GM06990 (cell line): ENCODE measurements at places on chromosomes 2 and 18.

DNA sequence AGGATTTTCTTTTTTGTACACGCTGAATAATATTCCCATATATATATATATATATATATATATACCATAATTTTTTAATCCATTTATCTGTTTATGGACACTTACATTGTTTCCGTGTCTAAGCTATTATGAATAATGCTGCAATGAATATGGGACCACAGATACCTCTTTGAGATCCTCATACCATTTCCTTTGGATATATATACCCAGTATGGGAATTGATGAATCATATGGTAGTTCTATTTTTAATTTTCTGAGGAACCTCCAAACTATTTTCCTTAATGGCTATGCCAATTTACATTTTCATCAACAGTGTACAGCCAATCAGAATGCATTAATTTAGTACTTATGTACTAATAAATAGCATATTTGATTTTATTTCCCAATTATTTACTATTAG is 53.1 kb downstream of the MERTK start:
- DNase-seq: no peak

DNA sequence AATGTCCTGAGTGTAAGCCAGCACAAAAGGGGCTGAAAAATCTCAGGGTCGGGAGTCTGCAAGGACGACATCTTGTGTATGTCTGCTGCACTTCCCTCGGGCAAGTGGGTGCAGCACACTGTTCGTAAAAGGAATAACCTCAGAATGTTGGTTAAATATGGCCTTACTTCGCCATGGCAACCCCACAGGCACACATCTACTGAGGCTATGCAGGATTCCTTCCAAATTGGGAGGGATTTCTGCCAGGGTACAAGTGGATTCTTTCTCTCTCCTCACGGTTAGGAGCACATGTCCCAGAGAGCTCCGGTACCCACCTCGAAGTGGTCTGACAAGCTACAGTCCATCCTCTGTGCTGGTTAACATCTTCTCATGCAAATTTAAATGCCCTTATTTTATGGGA is 277.7 kb upstream of the PXDN start:
- no peak for DNase-seq

DNA sequence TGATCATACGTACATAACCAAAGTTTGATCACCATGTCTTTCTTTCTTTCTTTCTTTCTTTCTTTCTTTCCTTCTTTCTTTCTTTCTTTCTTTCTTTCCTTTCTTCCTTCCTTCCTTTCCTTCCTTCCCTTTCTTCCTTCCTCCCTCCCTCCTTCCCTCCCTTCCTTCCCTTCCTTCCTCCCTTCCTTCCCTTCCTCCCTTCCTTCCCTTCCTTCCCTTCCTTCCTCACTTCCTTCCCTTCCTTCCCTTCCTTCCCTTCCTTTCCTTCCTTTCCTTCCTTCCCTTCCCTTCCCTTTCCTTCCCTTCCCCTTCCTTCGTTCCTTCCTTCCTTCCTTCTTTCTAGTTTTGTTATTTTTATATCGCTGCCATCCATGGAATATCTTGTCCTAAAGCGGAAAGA is 406.7 kb upstream of the DDX18 start:
- no peak for DNase-seq

DNA sequence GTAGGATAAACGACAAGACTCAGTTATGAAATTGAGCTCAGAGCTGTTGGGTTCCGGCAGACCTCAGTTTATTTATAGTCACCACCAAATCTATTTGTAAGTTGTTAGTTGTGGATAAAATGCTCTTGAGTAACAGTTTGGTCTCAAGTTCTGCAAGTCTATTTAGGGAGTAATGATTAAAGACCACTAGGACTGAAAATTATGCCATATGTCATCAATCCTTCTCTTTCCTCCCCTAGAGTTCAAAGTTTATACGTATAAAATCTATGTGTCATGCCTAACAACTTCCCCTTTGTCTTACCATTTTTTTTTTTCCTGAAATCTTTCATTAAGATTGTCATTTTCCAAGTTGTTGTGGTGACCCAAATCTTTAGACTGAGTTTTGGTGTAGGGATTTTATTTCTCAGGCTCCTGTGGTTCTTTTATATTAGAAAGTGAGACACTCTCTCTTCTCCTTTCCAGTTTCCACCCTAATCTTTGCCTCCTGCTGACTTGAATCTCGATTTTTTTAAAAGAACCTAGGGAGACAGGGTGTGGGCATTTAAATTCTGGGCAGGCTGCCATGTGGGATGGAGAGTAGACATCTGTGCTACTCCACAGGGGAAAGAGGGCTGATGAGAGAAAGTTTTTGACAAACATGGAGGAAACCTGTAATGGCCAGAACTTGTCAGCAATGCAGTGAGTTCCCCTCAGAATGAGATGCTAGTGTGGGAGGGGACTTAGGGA is 51.0 kb downstream of the LAMA3 start:
- no peak for DNase-seq

- DNase-seq: no peak
Observed at GRCh38 chr2:226584518-226585055, 215.0 kb downstream of the IRS1 start.

- DNase-seq: no peak
Observed at GRCh38 chr2:136638193-136638592, 127.2 kb upstream of the THSD7B start.

- DNase-seq: no peak
Observed at GRCh38 chr18:75071866-75072671, 136.9 kb downstream of the PTGR3 start.

- peak; percentile 60 for DNase-seq
Observed at GRCh38 chr2:144183727-144184126, 336.2 kb downstream of the ZEB2 start.

GRCh38 chr2:200673191-200673590 is 87.4 kb downstream of the AOX1 start:
- DNase-seq: no peak

DNA sequence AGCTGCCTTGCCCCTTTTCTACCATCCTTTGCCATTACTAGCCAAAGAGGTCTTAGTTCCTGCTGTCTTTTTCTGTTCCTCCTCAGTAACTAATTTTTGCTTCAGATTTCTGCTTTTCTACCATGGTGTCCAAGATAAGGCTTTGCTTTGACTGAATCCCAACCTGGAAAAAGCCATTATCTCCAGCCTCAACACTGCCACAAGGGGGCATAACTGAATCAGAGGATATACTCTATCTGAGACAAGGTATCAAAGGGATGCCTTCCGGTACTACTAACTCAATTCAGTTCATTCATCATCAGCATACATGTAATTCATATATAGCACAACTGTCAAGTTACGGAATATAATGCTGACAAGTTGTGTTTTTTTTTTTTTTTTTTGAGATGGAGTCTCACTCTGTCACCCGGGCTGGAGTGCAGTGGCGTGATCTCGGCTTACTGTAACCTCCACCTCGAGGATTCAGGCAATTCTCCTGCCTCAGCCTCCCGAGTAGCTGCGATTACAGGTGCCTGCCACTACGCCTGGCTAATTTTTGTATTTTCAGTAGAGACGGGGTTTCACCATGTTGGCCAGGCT is 11.4 kb downstream of the OSGEPL1 start:
- DNase-seq: no peak

- DNase-seq: no peak
Observed at GRCh38 chr2:80001701-80002101, 302.9 kb downstream of the LRRTM1 start.

DNA sequence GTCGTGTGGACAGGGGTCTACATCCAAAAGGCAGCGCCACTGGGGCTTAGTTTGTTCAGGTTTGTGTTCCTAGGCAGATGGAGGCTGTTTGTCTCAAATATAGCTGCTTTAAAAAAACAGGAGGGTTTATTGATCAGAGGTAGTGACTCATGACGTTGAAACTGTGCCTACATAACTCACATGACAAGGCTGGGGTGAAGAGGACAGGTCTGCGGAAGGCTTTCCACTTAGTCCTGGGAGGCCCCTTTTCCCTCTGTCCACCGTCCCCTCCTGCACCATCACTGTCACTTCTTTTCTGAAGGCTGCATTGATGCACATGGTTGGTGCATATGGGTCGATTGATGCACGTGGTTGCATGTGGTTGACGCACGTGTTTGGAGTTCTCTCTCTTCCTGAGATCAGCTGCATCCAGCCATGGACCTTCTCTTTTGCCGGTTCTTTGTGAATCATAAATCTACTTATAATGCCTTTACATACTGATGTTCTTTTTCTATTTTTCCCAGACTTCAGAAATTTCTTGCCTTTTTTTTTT is 10.9 kb downstream of the SH3RF3 start:
- no peak for DNase-seq

DNA sequence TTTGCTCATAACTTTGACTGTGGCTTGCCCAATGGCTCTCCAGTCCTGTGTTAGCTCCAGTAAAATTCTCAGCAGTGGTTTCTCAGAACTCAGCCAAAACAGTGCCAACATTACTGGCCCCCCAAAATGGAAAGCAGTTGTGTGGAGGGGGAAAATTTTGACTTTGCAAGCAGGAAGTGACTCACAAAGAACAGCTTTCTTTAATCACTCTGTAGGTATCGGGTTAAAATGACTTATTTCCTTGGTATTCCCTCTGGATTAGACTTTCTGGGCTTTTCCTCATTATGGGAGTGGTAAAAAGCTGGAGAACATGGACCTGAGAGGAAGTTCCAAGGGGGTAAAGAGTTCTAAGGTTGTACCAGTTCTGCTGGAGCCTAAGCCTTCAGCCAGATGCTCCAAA is 175.7 kb upstream of the RND3 start:
- no peak for DNase-seq

DNA sequence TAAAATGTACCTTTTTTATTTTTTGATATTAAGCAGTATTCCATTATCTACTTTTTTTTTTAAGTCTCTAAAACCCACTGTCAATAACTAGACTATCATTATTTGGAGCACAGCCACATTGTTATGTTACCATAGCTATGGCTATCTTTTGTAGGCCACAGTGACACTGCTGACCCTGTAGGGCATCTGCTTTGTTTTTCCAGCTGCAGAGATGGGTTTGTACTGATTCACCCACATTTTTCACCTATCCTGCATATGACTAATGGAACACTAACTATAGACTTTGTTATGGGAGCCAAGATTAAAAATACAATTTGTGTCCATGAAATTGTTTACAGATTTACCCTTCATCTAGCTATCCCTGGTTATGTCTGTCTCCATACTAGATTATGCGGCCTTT is 21.6 kb upstream of the OTX1 start:
- no peak for DNase-seq

- DNase-seq: no peak
Observed at GRCh38 chr2:169895294-169895985, 68.2 kb downstream of the UBR3 start.

DNA sequence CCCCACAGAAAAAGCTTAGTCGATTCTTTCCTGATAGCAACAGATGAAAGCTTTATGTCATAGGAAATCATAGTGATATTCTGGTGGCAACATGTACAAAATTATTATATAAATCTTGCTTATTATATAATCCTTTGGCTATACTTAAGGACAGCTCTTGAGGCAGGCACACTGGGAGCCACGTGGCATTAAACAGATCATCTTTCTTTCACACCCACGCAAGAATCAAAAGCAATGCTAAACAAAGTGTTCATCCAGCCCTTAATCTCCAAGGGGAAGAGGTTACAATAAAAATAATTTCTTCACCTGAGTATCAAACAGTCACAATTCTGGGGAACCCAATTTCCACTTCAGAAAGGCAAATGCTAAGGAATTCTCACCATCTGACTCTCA is 57.8 kb downstream of the CYB5A start:
- no peak for DNase-seq

DNA sequence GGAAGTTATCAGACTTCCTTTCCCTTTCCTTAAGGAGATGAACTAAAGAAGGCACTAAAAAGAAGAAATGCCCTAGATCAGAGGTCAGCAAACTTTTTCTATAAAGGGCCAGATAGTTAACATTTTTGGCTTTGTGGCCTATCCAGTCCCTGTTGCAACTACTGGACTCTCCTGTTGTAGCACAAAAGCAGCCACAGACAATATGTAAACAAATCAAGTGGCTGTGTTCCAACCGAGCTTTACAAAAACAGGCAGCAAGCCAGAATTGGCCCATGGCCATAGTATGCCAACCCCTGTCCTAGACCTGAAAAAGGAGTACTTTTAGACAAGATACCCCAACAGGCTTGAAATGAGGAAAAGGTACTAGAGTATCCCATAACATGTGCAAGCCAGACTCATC is 10.9 kb downstream of the NHEJ1 start:
- DNase-seq: no peak

GRCh38 chr2:44952806-44953498 is 11.4 kb downstream of the SIX3 start:
- DNase-seq: no peak

DNA sequence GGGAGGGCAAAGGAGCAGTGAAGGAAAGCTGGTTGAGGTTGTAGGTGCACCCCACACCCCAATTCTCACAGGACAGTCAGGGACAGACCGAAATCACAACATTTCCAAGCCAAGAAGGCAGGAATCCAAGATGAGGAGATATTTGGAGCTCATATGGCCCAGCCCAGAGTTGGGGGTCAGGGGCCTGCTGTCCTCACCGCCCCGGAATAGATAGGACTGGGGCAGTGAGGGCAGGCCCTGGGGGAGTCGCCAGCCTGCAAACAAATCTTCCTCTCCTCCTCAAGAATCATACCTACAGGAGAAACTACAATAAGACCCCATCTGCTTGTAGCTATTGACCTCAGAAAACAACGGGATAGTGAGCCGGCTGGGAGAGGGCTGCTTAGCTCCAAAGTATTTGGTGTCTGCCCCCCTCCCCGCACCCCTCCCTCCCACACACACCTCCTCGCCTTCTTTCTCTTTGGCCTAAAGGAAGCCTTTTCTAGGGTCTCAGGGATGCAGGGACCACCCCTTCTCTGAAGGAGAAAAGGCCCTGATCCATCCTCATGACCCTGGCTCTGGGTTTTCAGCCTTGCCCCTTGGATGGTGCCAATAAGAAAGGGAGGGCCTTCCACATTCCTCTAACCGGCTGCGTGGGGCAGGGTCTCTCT is 3.8 kb downstream of the EN1 start:
- DNase-seq: no peak

DNA sequence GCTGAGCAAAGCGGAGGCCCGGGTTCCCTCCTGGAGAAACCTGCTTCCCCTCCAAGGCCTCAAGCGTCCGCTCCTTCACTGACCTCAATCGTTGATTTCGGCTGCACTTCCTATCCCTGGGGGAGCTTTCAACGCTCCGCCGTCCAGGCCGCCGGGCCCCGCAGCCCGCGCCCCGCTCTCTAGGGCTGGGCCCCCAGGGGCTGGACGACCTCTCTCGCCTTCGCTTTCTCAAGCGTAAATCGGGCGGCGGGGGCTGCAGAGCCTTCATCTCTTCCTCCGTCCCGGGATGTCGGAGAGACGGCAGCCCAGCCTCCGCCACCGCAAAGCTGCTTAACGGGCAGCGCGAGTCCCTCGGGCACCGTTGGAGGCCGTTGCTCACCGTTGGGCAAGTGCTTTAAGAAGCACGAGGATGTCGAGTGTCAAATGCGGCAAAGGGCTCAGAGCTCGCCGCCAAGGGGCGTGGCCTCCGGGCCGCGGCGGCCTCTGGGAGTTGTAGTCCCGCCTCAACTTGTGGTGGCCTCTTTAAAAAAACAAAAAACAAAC is 8.5 kb downstream of the HES6 start:
- peak; percentile 75 for DNase-seq
